ENCODE measurements at places on chromosomes 4 and X.
A peak's percentile ranks its signal among the peaks of the same experiment; 100 is the strongest.

GRCh38 chrX:150074175-150074574 is 135.9 kb upstream of the EOLA2 start:
- DNase-seq = no peak

- no peak for DNase-seq
Measured at GRCh38 chrX:33194876-33195433, 16.4 kb downstream of the DMD start.

DNA sequence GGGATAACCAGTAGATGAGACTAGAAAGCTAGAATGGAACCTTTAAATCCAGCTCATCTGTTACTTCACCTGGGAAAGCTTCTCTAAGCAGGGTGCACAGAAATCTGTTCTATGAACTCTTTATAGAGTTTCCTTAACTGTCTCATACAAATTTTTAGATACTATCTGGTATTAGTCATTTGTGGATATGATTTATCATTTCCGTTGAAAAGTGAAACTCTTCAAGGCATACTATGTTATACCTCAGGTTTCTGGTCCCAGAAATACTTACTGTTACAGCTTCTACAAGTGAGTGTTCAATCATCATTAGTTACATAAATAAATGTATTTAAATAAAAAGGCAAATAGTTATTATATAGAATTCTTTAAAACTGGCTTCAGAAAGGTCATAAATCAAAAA is 298.3 kb upstream of the AGA start:
- no peak for DNase-seq

- no peak for DNase-seq
Measured at GRCh38 chr4:155734951-155735350, 23.9 kb upstream of the GUCY1B1 start.

- DNase-seq = no peak
Measured at GRCh38 chr4:77921701-77922100, 59.1 kb downstream of the MRPL1 start.

DNA sequence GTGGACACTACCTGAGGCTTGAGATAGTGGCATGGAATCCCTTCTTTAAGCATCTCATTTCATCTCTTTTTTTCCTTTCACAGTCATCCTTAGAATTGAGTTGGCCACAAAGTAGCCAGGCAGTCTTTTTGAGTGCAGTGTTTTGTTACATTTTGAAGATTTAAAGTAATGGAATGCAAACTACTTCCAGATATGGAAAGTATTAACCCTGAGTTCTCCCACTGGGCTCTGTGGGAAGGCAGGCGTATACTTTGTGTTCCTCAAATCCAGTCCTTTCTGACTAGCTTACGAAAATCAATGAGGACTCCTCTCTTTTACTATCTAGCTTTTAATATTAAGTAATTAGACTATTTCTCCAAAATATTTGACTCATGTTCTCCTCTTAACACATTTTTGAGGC is 29.9 kb downstream of the PCDH10 start:
- no peak for DNase-seq

DNA sequence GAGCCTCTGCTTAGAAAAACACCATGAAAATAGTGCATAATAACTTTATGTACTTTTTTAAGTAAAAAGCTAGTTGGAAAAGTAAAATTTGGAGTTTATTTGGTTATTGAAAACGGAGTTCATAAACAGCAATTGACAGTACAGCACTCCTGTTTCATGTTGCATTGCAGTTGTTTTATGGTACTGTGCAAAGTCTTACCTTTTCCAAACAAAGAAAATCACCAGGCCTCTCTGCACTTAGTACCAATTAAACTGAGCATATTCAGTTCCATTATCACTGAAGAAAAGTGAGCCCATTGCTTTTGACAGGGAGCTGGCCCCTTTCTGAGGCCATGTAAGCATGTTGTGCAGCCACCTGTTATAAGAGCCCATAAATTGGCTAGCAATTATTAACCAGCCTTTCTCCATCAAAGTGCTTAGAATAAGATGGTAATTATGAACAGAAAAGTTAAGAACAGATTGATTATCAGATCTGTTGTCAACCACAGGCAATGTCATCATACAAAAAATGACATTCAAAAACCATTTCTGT is 376.6 kb upstream of the EMCN start:
- DNase-seq = no peak

DNA sequence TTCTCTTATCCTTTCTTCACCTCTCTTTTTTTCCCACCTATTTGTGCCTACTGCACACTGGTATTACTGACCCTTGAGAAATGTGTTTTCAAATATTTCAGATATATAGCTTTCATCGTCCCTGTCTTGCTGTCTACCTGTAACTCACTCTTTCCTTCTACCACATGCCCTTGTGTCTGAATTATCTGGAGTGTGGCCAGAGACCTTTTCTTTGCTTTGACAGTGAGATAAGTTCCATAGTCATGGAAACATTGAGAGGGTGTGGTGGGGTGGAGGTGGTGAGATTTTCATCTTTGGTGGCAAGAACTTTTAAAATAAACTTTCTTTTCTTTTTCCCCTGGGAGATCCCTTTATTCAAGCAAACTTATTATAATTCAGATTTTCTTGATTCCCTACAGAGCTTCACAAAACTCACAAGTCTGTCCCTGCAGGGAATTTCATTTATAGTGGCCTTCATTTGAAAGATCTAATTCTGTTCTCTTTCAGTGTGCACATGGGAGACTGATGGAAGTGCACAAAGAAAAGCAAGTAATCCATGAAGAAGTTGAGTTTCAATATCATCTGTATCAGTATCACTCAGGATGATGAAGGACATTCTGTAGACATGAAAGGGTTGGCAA is 95.7 kb downstream of the SH2D1A start:
- no peak for DNase-seq

DNA sequence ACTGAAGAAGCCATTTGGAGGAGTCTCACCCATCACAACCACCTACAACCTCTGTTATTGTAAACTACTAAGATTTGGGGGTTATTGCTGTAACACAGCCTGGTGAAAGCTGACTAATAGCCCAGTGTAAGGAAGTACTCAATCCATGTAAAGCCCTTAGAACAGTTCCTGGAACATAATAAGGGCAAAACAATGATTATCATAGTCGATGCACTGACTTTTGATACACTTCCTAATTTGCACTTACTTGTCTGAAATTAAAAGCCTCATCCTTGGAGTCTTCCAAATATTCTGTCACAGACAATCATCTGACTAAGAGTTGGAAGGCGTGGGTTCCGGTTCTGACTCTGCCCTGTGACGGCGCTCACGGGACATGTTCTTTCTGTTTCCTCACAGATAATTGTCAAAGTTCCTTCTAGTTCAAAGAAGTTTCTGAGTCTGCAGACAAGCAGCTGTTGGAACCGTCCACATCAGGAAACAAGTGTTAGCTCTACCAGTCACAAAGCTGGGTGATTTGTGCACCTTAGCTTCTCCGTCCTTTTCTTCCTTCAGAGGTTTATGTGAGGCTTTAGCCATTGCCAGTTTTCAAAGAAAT is 33.4 kb upstream of the RASGEF1B start:
- DNase-seq = peak; percentile 61

- no peak for DNase-seq
Measured at GRCh38 chrX:107726816-107727534, 48.6 kb downstream of the TSC22D3 start.

DNA sequence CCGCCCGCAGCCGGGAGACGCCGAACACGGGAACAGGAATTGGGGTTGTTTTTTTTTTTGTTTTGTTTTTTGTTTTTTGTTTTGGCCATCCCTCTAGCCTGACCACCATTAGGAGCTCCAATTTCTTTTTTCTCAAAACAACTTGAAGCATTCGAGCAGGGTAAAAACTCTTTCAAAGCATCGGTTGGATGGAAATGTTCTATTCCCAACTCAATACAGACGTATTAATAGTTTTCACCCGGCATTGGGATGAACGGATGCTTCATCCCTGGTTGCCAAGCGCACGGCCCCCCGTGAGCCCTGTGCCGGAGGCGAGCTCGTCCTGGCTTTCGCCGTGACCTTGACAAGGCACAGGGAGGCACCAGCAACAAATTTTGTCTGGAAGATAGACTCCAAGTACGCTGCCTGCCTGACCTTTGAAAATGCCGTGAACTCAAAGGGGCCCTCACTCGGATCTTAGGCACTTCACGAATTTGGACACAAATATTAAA is 352 bp upstream of the MAP3K15 start:
- no peak for DNase-seq

DNA sequence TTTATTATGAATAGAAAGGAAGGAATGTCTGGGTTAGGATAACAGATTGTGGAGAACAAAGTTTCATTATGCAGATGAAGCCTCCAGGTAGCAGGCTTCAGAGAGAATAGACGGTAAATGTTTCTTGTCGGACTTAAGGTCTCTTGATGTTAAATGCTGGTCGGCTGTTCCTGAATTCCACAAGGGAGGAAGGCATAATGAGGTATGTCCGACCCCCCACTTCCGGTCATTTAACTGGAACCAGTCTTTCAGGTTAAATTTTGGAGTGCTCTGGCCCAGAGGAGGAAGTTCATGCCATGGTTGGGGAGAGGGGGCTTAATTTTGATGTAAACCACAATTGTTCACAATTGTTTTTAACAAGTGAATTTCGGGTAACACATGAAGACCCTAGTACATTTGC is 158.1 kb upstream of the VCX3A start:
- DNase-seq = no peak

DNA sequence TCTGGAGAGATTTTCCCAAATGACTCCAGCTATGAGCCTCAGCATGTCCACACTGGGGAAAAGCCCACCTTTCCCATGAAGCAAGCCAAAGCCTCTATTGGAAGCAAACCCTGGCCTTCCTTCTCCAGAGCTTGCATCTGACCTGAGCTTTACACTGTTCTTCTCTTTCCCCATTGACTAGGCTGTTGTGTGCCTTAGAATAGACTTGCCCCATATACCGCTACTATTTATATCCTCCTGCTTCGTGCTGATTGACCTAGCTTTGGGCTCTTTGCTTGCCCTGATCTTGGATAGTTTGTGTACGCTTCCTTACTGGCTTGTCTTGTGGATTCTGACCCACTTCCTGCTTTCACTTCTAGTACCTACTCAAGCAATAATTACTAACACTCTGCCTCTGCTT is 30.9 kb downstream of the FAM9B start:
- no peak for DNase-seq

- DNase-seq = no peak
Measured at GRCh38 chr4:37927434-37927833, 32.8 kb upstream of the PTTG2 start.
